ENCODE measurements at places on chromosomes 6 and 20. TPM values are rescaled to one million over a fixed set of nuclear protein-coding genes. Genes with fewer than 3 reads are reported as not detected.

The PRND gene
- not detected for total RNA-seq

The CST3 gene
- 436 TPM for total RNA-seq

The ARG1 gene
- total RNA-seq: not detected

The C20orf96 gene
- total RNA-seq: 11.1 TPM

The IPCEF1 gene
- 0.07 TPM for total RNA-seq

The TGM3 gene
- 0.05 TPM for total RNA-seq

The PGC gene
- 0.09 TPM for total RNA-seq

The LBP gene
- 1.4 TPM for total RNA-seq

The NXT1 gene
- total RNA-seq: 74.5 TPM

The SGK2 gene
- total RNA-seq: 6.4 TPM

The IYD gene
- total RNA-seq: 0.01 TPM

The KCNK15 gene
- 0.23 TPM for total RNA-seq

The C6orf141 gene
- 8.7 TPM for total RNA-seq

The TRERF1 gene
- 6.9 TPM for total RNA-seq

The GPX5 gene
- total RNA-seq: not detected

The FAM83B gene
- 0.02 TPM for total RNA-seq

The MCCD1 gene
- total RNA-seq: not detected

The CTAGE9 gene
- total RNA-seq: not detected

The ZFP57 gene
- not detected for total RNA-seq

The SPDEF gene
- 1.7 TPM for total RNA-seq

The CLVS2 gene
- 0.13 TPM for total RNA-seq

The B3GAT2 gene
- not detected for total RNA-seq

The WFDC13 gene
- total RNA-seq: not detected

The OR2B6 gene
- total RNA-seq: not detected

The GOPC gene
- 17.6 TPM for total RNA-seq

The SIRPA gene
- 20.9 TPM for total RNA-seq

The TRDN gene
- total RNA-seq: not detected

The LPA gene
- total RNA-seq: 0.10 TPM

The HLA-C gene
- total RNA-seq: 52.5 TPM

The CRISP2 gene
- total RNA-seq: not detected

The GABRR2 gene
- total RNA-seq: 0.03 TPM

The ME1 gene
- 34.9 TPM for total RNA-seq

The DNAH8 gene
- total RNA-seq: not detected

The SIRPB1 gene
- 0.43 TPM for total RNA-seq

Measured in A549 treated with AZD2906 at 1 μM for 4 hours (cell line).